ENCODE measurements at places on chromosomes 2 and 18.

GRCh38 chr2:15300624-15301573 is 260.2 kb downstream of the NBAS start:
- no peak for DNase-seq

- DNase-seq = no peak
Observed at GRCh38 chr2:172408143-172408766, 19.1 kb upstream of the ITGA6 start.

GRCh38 chr2:100964222-100964621 is 37.9 kb upstream of the RPL31 start:
- no peak for DNase-seq

GRCh38 chr2:167398873-167399272 is 510.6 kb downstream of the XIRP2 start:
- DNase-seq = no peak

GRCh38 chr2:122390406-122390805 is 635.0 kb downstream of the TSN start:
- peak; percentile 7 for DNase-seq

- no peak for DNase-seq
Observed at GRCh38 chr2:46275995-46276394, 21.2 kb upstream of the EPAS1 start.

DNA sequence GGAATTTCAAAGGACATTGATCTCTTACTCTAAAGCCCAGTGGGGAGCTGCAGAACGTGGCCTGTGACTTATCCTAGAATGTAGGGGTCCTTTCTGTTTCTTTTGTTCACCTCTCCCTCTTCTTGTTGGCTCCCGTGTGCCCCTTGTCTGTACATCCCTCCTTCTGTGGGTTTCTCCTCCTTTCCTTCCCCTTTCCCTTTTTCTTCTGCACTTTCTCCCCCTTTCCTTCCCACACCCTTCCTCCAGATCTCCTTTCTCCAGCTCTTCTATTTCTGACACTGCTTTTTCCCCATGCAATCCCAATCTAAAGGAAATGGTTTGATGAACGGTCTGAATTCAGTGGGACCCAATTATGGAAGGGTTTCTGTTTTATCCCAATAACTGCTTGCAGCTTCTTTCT is 35.5 kb upstream of the MAPRE3 start:
- DNase-seq = no peak

DNA sequence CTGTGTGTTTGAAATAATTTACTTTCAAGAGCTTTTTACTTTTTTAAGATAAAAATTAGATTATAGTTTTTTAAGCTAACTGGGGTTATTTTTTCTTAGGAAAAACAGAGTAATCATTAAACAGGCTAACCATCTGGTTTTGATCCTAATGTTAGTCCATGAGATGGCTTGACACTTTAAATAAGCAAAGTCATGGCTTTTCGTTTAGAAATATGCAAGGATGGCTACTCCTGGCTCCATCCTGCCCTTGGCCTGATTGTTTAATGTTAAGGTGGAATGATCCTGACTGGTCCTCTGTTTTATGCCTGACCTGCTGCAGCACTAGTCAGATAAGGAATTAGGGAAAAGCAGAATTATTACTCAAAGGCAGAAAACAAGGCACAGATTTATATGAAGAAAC is 39.7 kb upstream of the PNPT1 start:
- no peak for DNase-seq

DNA sequence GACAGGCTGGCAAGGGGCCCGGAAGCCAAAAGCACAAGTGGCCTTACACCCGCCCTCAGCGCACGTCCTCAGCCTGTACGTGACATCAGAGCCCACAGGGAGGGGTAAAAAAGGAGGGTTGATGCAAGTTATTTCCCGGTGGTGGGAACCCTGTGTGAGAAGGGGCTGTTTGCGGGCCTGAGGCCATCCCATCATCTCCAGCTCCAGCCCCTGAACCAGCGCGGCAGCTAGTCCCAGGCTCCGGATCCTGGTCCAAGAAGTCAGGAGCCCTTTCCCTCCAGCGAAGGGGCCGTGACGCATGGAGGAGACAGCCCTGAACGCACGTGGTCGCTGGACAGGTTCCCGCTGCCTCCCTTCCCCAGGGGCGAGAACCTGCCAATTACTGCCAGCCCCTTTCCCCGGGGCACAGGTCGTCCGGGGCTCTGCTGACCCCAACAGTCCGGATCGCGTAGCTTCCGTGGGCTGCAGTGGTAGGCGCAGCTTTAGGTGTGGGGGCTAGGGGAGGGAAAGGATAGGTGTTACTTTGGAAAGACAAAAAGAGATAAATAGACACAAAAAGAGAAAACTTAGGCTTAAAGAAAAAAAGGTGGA is 1.3 kb upstream of the LRP2 start:
- DNase-seq = no peak

- no peak for DNase-seq
Observed at GRCh38 chr2:230967113-230967512, 28.8 kb upstream of the SPATA3 start.

GRCh38 chr2:22993250-22993649 is 391.7 kb upstream of the KLHL29 start:
- no peak for DNase-seq

DNA sequence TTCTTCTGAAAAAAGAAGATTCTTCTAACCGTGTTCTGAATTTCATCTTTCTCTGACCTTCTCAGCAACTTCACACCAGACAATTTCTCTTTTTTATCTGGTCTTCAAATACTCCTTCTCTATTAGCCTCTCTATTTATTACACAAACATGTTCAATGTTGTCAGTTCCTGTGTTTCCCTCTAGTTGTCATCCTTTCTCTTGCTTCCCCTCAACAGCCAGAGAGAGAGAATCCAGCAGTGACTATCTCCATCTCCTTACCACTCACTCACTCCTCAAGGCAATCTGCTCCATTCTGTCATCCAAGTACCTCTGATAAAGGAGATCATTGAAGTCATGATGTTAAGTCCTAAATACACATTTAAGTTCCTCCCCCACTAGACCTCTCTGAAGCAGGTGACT is 491.9 kb upstream of the CHAC2 start:
- DNase-seq = no peak

DNA sequence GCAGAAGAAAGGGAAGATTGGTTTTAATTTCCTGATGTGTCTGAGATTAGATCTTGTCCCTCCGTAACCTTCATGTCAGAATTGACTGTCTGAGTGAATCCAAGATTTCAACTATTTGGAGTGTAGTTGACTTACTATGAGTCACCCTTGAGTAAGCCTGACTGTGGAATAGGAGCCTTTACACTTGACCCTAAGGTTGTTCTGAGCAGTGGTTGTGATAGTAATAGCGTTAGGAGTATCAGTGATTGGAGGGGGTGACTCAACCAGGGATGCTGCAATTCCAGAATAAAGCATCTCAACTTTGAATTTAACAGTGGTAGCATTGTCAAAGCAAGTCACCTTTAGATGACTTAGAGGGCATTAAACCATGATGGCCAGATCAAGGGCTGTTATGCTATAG is 979.5 kb upstream of the FAM98A start:
- no peak for DNase-seq

DNA sequence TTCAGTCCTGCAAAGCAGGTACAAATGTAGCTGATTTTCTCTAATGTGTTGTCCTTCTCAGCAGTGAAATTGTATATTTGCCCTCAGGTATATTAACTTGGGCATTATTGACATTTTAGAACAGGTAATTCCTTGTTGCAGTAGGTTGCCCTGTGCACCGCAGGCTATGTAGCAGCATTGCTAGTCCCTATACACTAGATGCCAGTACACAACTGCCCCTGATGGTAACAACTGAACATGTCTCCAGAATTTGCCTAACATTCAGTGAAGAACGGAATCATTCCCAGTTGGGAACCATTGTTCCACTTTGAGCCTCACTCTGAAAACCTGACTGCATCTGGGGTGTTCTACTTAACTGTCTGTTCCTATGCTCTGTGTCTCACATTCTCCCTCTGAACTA is 23.1 kb upstream of the TFPI start:
- DNase-seq = no peak

GRCh38 chr2:221517146-221517695 is 54.9 kb downstream of the EPHA4 start:
- DNase-seq = no peak

DNA sequence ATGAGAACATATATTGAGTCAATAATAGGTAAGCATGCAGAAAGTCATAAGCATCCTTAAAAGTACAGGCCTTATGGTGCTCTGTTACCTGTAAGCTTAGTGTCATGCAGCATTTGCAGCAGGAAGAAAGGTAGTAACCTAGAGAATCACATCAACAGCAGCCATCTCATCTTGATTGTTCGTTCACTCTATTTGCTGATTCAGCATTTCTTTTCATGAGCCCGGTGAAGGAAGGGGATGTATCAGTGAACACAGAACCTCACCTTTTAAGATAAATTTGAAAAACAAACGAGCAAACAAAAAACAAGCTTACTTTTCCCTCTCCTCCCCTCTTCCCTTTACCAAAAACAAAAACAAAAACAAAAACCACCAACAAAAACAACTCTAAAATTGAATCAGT is 89.9 kb downstream of the MIB1 start:
- no peak for DNase-seq

DNA sequence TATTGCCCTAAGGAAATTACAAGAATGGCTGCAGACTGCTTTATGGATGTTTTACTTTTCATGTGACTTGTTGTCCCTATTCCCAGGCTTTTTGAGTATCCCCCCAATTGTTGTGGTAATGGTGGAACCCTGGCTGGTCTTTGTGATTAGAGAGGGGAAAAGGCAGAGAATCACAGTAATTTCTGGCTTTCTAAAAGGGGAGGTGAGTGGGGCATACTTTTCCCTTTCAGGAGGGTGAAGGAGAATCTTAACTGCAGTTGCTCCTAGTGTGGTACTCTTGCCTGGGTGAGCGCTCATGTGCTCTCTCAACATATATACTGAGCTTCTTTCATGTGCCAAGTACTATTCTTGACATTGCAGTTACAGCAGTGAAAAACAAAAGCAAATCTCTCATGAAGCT is 69.3 kb downstream of the ASXL3 start:
- no peak for DNase-seq
